ENCODE measurements at places on chromosomes 4 and X. TPM values are rescaled to one million over a fixed set of nuclear protein-coding genes. Genes with fewer than 3 reads are reported as not detected.
A peak's percentile ranks its signal among the peaks of the same experiment; 100 is the strongest.

KDR gene
- total RNA-seq = not detected

CXCL3 gene
- total RNA-seq = not detected

HDX gene
- 0.96 TPM for total RNA-seq

CFP gene
- total RNA-seq = 15.7 TPM

TSPAN7 gene
- total RNA-seq = 0.28 TPM

CT83 gene
- not detected for total RNA-seq

TBX22 gene
- total RNA-seq = not detected

CTAG2 gene
- not detected for total RNA-seq

BTK gene
- total RNA-seq = 0.10 TPM

CXorf58 gene
- not detected for total RNA-seq

GRCh38 chrX:39519566-39520301 is 578.0 kb downstream of the BCOR start:
- no peaks in the 10 kb centered on the region for H3K27me3 ChIP-seq
- no peak for DNase-seq
- no peaks in the 10 kb centered on the region for H3K36me3 ChIP-seq
- no peaks in the 10 kb centered on the region for H3K4me1 ChIP-seq
- no peak overlapping the region for H3K4me3 ChIP-seq

- no peaks in the 10 kb centered on the region for H3K4me1 ChIP-seq
- H3K36me3 ChIP-seq = no peaks in the 10 kb centered on the region
- no peaks in the 10 kb centered on the region for H3K27me3 ChIP-seq
- no peak overlapping the region for H3K27ac ChIP-seq
These were observed 112.7 kb upstream of the DUSP21 start for GRCh38 chrX:44731160-44731559.

GRCh38 chr4:86977621-86978184 is 42.9 kb downstream of the AFF1 start:
- peaks cover 49% of the 10 kb centered on the region for H3K4me1 ChIP-seq
- no peaks in the 10 kb centered on the region for H3K27me3 ChIP-seq
- DNase-seq = peak; percentile 21
- no peak overlapping the region for H3K27ac ChIP-seq

DNA sequence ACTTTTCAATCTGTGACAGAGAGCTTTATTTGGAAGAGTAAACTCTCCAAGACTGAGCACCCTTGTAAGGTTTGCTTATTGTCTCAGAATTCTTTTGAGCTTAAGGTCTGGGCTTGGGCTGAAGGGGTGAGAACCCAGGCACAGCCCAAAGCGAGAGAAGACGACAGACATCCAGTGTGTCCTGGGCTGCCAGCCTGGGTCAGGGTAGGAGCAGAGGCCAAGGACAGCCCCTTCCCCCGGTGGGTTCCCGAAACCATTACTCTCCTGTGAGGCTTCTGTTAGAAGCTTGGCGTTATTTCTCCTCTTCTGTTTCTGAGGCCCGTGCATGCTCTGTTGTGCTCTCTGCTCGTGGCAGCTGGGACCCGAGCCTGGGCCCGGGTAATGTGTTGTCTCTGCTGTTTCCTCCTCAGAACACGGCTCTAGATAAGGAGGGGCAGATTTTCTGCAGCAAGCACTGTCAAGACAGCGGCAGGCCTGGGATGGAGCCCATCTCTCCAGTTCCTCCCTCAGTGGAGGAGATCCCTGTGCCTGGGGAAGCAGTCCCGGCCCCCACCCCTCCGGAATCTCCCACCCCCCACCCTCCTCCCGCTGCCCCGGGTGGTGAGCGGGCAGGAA is 177.5 kb downstream of the DCLK2 start:
- DNase-seq = no peak
- no peaks in the 10 kb centered on the region for H3K27me3 ChIP-seq
- no peaks in the 10 kb centered on the region for H3K36me3 ChIP-seq
- no peaks in the 10 kb centered on the region for H3K4me1 ChIP-seq

GRCh38 chrX:107721966-107722707 is 53.5 kb downstream of the TSC22D3 start:
- no peak overlapping the region for H3K27ac ChIP-seq
- H3K4me1 ChIP-seq = peaks cover 18% of the 10 kb centered on the region
- DNase-seq = no peak

DNA sequence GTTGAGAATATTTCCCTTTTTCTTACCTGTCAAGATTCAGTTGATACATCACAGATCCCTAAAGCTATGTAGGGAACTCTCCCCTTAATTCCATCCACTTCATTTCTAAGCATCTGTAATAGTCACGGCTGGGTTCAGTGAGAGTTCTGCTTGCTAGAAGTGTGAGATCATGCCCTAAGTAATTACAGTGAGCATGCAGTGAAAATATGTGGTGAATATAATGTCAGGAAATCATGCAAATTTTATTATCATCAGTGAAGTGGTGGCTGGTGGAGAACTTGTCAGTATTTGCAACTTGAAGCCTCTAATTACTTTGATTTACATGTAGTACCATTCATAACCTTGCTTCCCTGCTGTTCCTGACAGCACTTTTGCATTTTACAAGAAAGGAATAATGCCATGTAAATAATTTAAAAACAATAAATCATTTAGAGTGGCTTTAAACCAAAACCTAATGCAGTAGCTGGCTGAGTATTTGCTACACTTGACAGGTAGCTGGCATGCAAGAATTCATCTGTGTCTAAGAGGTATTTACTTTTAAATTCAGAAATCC is 28.3 kb upstream of the CFAP299 start:
- no peaks in the 10 kb centered on the region for H3K4me1 ChIP-seq
- H3K27me3 ChIP-seq = peaks cover 18% of the 10 kb centered on the region
- H3K36me3 ChIP-seq = no peaks in the 10 kb centered on the region
- no peak overlapping the region for H3K27ac ChIP-seq
- DNase-seq = no peak
- H3K4me3 ChIP-seq = no peak overlapping the region

- H3K4me3 ChIP-seq = no peak overlapping the region
- H3K36me3 ChIP-seq = no peaks in the 10 kb centered on the region
- peaks cover 5% of the 10 kb centered on the region for H3K27me3 ChIP-seq
- DNase-seq = no peak
These were observed 52.4 kb upstream of the GUCY1A1 start for GRCh38 chr4:155614111-155614762.

DNA sequence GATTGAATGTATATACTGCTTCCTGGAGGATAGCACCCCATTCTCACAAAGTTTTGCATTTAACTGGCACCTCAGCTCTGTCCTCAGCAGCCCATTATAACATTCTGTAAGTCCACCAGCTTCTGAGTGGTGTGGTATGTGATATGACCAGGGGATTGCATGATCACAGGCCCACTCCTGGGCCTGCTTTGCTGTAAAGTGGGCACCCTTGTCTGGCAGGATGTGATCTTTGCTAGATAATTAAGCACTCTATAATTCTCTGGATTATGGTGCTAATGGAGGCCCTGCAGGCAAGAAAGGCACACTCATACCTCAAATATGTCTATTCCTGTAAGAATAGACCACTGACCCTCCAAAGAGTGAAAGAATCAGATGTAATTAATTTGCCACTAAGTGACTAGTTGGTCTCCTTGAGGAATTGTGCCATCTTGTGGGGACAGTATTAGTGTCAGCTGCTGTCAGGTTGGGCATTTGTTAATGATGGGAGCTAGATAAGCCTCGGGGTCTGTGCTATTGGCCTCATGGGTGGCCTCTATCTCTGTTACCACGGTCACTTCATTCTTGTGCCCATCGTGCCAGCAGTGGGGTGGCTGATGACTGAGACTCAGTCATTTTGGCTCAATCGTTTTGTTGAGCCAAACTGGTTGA is 2.2 kb upstream of the CFI start:
- no peaks in the 10 kb centered on the region for H3K4me1 ChIP-seq
- no peaks in the 10 kb centered on the region for H3K36me3 ChIP-seq
- DNase-seq = no peak
- no peak overlapping the region for H3K4me3 ChIP-seq
- no peak overlapping the region for H3K27ac ChIP-seq

- H3K27me3 ChIP-seq = no peaks in the 10 kb centered on the region
- no peak overlapping the region for H3K4me3 ChIP-seq
- no peaks in the 10 kb centered on the region for H3K4me1 ChIP-seq
- no peak overlapping the region for H3K27ac ChIP-seq
These were observed 11.8 kb downstream of the HTN1 start for GRCh38 chr4:70062000-70062399.

GRCh38 chr4:26267087-26267486 is 53.7 kb upstream of the RBPJ start:
- H3K36me3 ChIP-seq = no peaks in the 10 kb centered on the region
- peaks cover 2% of the 10 kb centered on the region for H3K27me3 ChIP-seq
- H3K4me1 ChIP-seq = peaks cover 12% of the 10 kb centered on the region
- no peak for DNase-seq

- H3K4me1 ChIP-seq = no peaks in the 10 kb centered on the region
- no peak overlapping the region for H3K27ac ChIP-seq
- DNase-seq = no peak
- H3K4me3 ChIP-seq = no peak overlapping the region
- H3K36me3 ChIP-seq = no peaks in the 10 kb centered on the region
These were observed 41.6 kb downstream of the LIMCH1 start for GRCh38 chr4:41579526-41579925.

DNA sequence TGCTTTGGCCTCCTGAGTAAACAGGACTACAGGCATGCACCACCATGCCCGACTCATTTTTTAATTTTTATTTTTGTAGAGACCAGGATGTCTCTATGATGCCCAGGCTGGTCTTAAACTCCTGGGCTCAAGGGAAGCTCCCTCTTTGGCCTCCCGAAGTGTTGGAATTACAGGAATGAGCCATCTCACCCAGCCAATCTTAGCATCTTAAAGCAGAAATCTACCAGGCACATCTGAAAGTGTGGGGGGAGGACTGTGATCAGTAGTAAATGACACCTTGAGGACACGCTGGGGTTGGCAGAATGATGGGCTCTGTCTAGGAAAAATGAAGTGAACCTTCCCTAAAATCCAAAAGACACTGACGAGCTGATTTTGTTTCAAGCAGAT is 149.2 kb downstream of the SPATA18 start:
- H3K4me3 ChIP-seq = no peak overlapping the region
- H3K36me3 ChIP-seq = no peaks in the 10 kb centered on the region
- H3K27me3 ChIP-seq = no peaks in the 10 kb centered on the region

- no peak overlapping the region for H3K27ac ChIP-seq
- no peaks in the 10 kb centered on the region for H3K27me3 ChIP-seq
- no peak for DNase-seq
- no peak overlapping the region for H3K4me3 ChIP-seq
These were observed 244.8 kb upstream of the NOCT start for GRCh38 chr4:138770818-138771217.

GRCh38 chrX:10570601-10571000 is 49.8 kb downstream of the MID1 start:
- DNase-seq = no peak
- no peak overlapping the region for H3K4me3 ChIP-seq
- no peaks in the 10 kb centered on the region for H3K4me1 ChIP-seq
- H3K36me3 ChIP-seq = no peaks in the 10 kb centered on the region
- H3K27ac ChIP-seq = no peak overlapping the region
- no peaks in the 10 kb centered on the region for H3K27me3 ChIP-seq

DNA sequence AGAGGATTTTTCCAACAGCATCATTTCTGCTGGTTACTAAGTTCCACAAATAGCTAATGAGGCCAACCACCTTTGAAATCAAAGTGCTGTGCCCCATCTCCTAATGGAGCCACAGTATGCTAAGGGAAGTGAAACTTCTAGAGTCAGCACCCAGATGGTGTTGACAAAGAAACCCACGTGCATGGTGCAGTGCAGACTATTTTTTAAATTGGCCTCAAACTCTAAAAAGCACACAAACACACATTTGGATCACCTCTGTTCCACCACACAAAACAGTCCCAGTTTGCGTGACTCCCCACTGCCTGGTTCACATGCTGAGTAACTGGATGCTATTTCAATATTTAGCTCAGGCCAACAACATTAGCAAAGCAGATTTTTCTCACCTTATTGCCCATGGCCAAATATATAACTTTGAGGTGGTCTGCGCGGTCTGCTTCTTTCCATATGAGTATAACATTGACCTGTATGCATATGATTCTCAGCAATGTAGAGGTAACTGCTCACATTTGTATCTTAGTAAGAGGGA is 69.9 kb downstream of the AMELX start:
- H3K4me1 ChIP-seq = no peaks in the 10 kb centered on the region
- no peaks in the 10 kb centered on the region for H3K27me3 ChIP-seq
- H3K27ac ChIP-seq = no peak overlapping the region

DNA sequence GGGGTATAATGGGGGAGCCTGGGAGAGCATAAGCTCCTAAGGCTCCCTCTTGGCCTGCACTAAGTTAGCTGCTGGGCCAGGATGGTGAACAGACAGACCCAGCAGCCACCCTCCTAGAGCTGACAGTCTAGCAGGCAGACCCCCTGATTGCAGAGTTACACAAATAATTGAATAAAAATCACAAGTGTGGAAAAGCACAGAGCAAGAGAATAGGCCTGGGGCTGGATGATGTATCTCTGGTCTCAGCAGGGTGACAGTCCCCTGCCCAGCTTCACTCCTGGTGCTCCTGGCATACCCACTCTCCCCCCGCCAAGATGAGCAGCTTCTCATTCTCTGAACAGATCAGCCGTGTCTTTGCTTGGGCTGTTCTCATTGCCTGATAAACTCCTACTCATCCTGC is 86.1 kb upstream of the STX18 start:
- peaks cover 12% of the 10 kb centered on the region for H3K4me1 ChIP-seq
- no peak overlapping the region for H3K4me3 ChIP-seq
- peaks cover 5% of the 10 kb centered on the region for H3K36me3 ChIP-seq
- H3K27me3 ChIP-seq = no peaks in the 10 kb centered on the region
- H3K27ac ChIP-seq = no peak overlapping the region
- DNase-seq = no peak

DNA sequence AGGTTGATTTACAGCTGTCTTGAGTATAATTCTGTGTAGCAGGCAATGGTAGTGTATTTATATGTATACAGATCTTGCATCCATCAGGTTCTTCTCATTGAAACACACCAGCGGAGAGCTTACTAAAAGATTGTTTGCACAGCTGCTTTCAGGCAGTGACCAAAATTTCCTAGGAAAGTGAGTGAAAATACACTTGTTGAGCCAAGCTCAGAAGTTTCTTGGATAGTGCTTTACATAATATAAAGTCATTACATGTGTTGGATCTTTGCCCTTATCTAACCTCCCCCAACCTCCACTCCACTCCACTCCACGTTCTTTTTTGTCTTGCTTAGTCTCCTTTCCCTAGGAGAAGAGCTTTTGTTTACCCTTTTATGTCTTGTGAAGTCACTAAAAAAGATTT is 34.1 kb downstream of the CNKSR2 start:
- H3K36me3 ChIP-seq = no peaks in the 10 kb centered on the region
- no peak for DNase-seq
- no peak overlapping the region for H3K4me3 ChIP-seq
- no peak overlapping the region for H3K27ac ChIP-seq

GRCh38 chrX:99398545-99398944 is 1011.5 kb downstream of the PCDH19 start:
- no peaks in the 10 kb centered on the region for H3K4me1 ChIP-seq
- no peak for DNase-seq
- H3K27me3 ChIP-seq = no peaks in the 10 kb centered on the region
- no peaks in the 10 kb centered on the region for H3K36me3 ChIP-seq
- no peak overlapping the region for H3K4me3 ChIP-seq

- H3K36me3 ChIP-seq = no peaks in the 10 kb centered on the region
- H3K4me3 ChIP-seq = no peak overlapping the region
- H3K4me1 ChIP-seq = peaks cover 13% of the 10 kb centered on the region
These were observed 266.8 kb upstream of the LDB2 start for GRCh38 chr4:17165286-17165685.
